ENCODE measurements at places on chromosomes 11 and 22. TPM values are rescaled to one million over a fixed set of nuclear protein-coding genes. Genes with fewer than 3 reads are reported as not detected.

- H3K4me3 ChIP-seq: no peak overlapping the region
- no peak overlapping the region for H3K27ac ChIP-seq
- no peaks in the 10 kb centered on the region for H3K4me1 ChIP-seq
- H3K36me3 ChIP-seq: no peaks in the 10 kb centered on the region
Measured at GRCh38 chr11:117946156-117946841, 17.1 kb upstream of the TMPRSS13 start.

GRCh38 chr11:103327721-103328120 lies 218.5 kb downstream of the DYNC2H1 start:
- no peak overlapping the region for H3K27ac ChIP-seq
- H3K4me3 ChIP-seq: no peak overlapping the region
- H3K36me3 ChIP-seq: no peaks in the 10 kb centered on the region

DNA sequence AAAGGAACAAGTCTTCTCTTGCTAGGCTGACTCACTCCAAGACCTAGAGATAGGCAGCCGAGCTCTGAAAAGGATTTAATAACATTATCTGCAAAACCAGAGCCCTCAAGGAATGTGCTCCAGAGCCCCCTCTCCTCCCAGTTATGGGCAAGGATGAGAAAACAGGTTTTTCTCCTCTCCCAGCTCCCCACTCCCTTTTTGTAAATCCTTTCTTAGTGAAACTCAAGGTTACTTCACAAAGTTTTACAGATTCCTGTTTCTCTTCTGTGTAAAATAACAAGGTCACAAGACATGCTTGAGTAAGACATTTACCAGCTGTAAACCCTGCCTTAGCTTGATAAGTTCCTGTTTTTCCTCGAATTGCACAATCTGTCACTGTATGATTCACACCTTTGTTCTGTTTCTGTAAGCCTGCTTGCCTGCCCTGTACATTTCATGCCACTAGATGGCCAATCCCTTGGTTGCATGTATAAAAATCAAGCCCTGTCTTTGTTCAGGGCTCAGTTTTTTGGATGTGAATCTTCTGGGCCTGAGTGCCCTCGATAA lies 489.4 kb downstream of the KCNA4 start:
- H3K27ac ChIP-seq: no peak overlapping the region
- no peaks in the 10 kb centered on the region for H3K4me1 ChIP-seq
- H3K36me3 ChIP-seq: no peaks in the 10 kb centered on the region
- no peak for DNase-seq
- H3K27me3 ChIP-seq: no peaks in the 10 kb centered on the region
- H3K4me3 ChIP-seq: no peak overlapping the region

DNA sequence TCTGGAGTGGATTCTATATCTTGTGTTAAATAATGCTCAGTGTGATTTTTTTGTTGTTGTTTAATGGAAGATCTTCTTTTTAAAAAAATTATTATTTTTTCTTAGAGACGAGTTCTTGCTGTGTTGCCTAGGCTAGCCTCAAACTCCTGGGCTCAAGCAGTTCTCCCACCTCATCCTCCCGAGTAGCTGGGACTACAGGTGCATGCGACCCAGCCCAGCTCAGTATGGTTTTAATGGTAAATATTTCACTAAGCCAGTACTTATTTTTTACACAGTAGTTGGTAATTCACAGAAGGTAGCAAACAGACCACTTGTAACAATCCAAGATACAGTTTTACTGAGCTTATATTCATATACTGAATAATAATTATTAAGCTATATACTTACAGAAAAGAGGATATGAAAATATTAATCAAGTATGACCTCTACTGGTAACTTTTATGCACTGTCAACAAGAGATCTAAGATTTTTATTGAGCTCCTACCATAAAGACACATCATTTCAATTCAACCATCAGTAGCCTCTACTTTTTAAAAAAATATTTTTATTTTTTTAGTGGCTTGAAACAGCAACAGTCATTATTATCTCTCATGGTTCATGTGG lies 6.1 kb upstream of the CD59 start:
- H3K4me1 ChIP-seq: peaks cover 7% of the 10 kb centered on the region
- H3K27me3 ChIP-seq: no peaks in the 10 kb centered on the region
- DNase-seq: no peak
- no peak overlapping the region for H3K4me3 ChIP-seq
- no peaks in the 10 kb centered on the region for H3K36me3 ChIP-seq

DNA sequence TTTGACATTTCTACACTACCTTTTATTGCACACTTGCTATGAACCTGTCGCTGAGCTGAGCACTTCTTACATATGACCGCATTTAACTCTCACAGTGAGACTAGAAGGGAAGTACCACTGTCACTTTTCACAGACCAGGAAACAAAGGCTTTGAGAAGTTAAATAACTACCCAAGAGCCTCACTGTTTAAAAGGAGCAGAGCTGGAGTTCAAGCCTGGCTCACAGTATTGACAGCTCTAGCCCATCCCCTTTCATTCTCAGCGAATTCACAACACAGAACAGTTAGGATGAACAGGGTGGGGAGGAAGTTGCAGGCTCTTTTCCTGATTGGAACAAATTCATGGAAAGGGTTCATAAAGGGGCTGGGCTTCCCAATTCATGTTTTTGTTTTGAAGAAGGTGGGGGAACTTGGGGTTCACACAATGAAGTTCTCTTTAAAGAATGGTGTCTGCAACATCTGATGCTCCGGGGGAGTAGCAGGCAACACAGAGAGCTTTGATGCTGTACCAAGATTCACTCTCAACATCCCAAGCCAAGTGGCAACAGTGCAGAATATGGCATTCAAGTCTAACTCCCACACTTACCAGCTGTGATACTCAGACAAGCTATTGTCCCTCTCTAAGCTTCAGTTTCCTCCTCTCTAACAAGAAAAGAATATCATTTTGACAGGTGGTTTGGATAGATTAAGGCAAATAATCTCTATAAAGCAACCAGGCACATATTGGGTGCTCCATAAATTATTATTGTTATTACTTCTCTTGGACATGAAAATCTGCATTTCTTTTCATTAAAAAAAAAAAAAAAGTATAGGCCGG lies 17.2 kb downstream of the SCGB1A1 start:
- H3K4me3 ChIP-seq: no peak overlapping the region
- H3K4me1 ChIP-seq: peaks cover 7% of the 10 kb centered on the region
- no peak overlapping the region for H3K27ac ChIP-seq
- no peak for DNase-seq
- no peaks in the 10 kb centered on the region for H3K36me3 ChIP-seq

GRCh38 chr11:133835593-133836548 lies 9.4 kb downstream of the SPATA19 start:
- H3K36me3 ChIP-seq: no peaks in the 10 kb centered on the region
- no peak overlapping the region for H3K4me3 ChIP-seq
- no peak overlapping the region for H3K27ac ChIP-seq
- no peaks in the 10 kb centered on the region for H3K4me1 ChIP-seq
- no peaks in the 10 kb centered on the region for H3K27me3 ChIP-seq

- peaks cover 2% of the 10 kb centered on the region for H3K36me3 ChIP-seq
- no peak for DNase-seq
- H3K4me3 ChIP-seq: no peak overlapping the region
- peaks cover 35% of the 10 kb centered on the region for H3K4me1 ChIP-seq
Measured at GRCh38 chr11:409008-409599, 5.7 kb downstream of the SIGIRR start.

- no peaks in the 10 kb centered on the region for H3K27me3 ChIP-seq
- H3K4me1 ChIP-seq: no peaks in the 10 kb centered on the region
- no peak for DNase-seq
- peak overlapping the region; percentile 11 for H3K27ac ChIP-seq
- no peak overlapping the region for H3K4me3 ChIP-seq
- H3K36me3 ChIP-seq: no peaks in the 10 kb centered on the region
Measured at GRCh38 chr11:128469220-128469619, 118.1 kb downstream of the ETS1 start.

DNA sequence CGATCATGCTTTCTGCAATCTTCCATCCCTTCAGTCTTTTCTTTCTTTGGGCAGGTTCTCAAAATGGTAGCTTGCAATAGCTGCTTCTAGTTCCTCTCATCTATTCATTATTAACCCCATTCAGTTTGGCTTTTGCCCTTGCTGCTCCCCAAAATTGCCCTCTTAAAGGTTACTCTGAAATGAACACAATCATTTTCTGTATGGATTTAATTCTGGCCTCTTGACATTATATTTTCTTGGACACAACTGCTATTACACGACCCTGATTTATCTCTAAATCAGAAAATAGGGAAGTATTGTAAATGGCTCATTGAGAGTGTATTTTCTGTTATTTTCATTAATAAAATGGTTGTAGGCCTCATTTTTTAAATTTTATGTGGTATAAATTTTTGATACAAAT lies at the start of gene ANGPTL5:
Gene ANGPTL5, minus strand, starts transcription at position 101 of the 400 bp plus-strand sequence. CDS start 8,613 bp downstream, outside the sequence.
- no peaks in the 10 kb centered on the region for H3K27me3 ChIP-seq
- no peak within 1 kb of the TSS for H3K27ac ChIP-seq
- no peaks in the 10 kb centered on the region for H3K36me3 ChIP-seq
- DNase-seq: no peak
- peaks cover 8% of the 10 kb centered on the region for H3K4me1 ChIP-seq

- no peak for DNase-seq
- no peak overlapping the region for H3K4me3 ChIP-seq
- H3K27ac ChIP-seq: no peak overlapping the region
- no peaks in the 10 kb centered on the region for H3K36me3 ChIP-seq
- no peaks in the 10 kb centered on the region for H3K4me1 ChIP-seq
- H3K27me3 ChIP-seq: no peaks in the 10 kb centered on the region
Measured at GRCh38 chr11:92657226-92657625, 312.2 kb upstream of the MTNR1B start.

DNA sequence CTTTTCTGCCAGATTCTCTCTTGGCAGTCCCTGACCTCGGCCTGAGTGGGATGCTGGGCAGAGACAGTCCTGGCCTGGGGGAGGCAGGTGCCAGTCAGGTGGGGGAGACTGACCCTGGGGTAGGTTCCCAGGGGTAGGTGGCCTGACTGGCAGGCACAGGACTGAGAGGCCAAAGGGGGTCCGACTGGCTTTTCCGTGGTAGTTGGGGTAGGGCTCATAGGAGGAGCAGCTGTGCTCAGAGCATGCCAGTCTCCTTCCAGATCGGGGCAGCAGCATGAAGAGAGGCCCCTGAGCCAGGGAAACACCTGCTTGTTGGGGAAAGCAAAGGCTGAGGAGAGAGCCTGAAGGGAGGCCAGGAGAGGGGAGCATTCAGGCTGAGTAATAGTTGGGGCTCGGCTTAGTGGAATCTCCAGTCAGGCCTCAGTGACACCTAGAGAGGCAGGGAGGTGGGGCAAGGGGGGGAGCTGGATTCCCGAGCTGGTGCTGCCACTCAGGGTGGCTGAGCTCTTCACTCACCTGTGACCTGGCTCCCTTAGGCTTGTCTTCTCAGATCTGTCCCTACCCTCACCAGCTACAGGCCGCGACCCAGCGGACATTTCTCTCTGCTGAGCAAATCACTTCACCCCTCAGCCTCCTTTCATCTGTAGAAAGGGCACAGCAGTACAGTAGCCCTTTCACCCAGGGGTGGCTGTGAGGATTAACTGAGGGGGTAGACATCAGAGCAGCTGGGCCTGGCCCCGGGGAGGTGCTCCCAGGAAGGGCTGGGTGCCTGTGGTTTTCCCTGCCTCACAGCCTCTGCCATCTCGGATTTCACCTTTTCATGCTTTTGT lies 26.2 kb downstream of the MCM5 start:
- peaks cover 5% of the 10 kb centered on the region for H3K36me3 ChIP-seq
- H3K27ac ChIP-seq: no peak overlapping the region
- no peak for DNase-seq
- H3K4me1 ChIP-seq: peaks cover 2% of the 10 kb centered on the region
- no peak overlapping the region for H3K4me3 ChIP-seq

DNA sequence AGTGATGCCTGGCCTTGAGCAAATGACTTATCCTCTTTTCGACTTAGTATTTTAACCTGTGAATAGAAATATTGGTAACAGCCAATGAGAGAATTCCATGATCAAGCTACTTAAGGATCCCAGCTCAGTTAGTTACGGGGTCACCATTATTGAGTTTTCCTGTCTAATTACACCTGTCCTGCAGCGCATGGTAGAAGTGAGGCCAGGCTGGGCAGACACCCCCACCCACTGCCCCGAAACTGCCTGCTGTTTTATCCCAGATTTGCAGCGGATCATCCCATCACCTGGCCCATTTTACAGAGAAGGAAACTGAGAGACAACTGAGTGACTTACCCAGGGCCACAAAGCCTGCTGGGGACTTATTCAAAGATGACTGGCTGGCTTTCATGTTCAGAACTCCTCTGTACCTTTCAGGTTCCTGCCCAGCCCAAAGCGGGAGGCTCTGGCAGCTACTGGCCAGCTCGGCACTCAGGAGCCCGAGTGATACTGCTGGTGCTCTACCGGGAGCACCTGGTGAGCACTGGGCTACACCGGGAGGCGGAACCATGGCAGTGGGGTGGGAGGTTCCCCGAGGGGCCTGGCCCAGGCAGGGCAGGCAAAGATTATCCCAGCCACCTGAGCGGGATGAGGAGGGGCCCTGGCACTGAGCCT lies 1.4 kb downstream of the MUS81 start:
- H3K36me3 ChIP-seq: peaks cover 13% of the 10 kb centered on the region
- H3K4me1 ChIP-seq: peaks cover 28% of the 10 kb centered on the region
- peak overlapping the region; percentile 84 for H3K4me3 ChIP-seq
- no peak for DNase-seq

GRCh38 chr11:64185175-64185692 lies 737 bp upstream of the STIP1 start:
- H3K4me1 ChIP-seq: peaks cover 13% of the 10 kb centered on the region
- peak overlapping the region; percentile 92 for H3K27ac ChIP-seq
- DNase-seq: no peak

- no peaks in the 10 kb centered on the region for H3K27me3 ChIP-seq
- peaks cover 6% of the 10 kb centered on the region for H3K36me3 ChIP-seq
- peaks cover 12% of the 10 kb centered on the region for H3K4me1 ChIP-seq
- H3K4me3 ChIP-seq: peak overlapping the region; percentile 89
- H3K27ac ChIP-seq: peak overlapping the region; percentile 87
- DNase-seq: no peak
Measured at GRCh38 chr11:3056296-3057068, 741 bp downstream of the CARS1 start.

DNA sequence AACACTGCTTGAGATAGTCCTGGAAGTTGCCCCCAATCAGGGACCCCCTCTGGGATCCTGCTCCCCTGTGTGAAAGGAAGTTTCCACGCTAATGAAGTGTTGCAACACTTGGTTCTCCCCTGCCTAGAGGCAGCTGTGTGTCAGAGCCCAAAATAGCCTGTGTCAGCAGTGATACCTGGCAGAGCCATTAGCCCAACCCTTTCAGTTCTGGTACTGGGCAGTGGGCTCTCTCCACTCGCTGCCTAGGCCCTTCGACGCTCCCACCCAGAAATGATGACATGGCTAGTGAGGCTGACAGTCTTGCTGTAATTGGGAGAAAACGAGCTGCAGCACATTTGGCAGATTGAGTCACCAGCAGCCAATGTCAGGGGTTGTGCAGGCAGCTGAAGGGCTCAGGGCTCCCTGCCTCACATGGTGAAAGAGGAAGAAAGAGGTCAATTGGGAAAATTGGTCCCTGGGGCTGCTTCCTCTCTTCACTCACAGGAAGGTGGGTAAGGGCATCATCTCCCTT lies 1.4 kb upstream of the NXF1 start:
- H3K27ac ChIP-seq: peak overlapping the region; percentile 53
- H3K4me3 ChIP-seq: no peak overlapping the region
- H3K4me1 ChIP-seq: peaks cover 27% of the 10 kb centered on the region
- DNase-seq: no peak

OR2AT4 gene
- not detected for total RNA-seq

ZNRD2 gene
- 22.7 TPM for total RNA-seq

WBP2NL gene
- total RNA-seq: 0.33 TPM

MFNG gene
- total RNA-seq: 7.9 TPM

SLCO2B1 gene
- 184 TPM for total RNA-seq

POU2AF2 gene
- not detected for total RNA-seq

PATE2 gene
- total RNA-seq: not detected

Measured in liver (tissue), 10 donors.